Hindlimb muscle (tissue), 1 donor: ENCODE measurements at places on chromosomes 12 and 14.

GRCh38 chr12:65670775-65671174, 153.5 kb upstream of the HMGA2 start:
- DNase-seq = no peak

DNA sequence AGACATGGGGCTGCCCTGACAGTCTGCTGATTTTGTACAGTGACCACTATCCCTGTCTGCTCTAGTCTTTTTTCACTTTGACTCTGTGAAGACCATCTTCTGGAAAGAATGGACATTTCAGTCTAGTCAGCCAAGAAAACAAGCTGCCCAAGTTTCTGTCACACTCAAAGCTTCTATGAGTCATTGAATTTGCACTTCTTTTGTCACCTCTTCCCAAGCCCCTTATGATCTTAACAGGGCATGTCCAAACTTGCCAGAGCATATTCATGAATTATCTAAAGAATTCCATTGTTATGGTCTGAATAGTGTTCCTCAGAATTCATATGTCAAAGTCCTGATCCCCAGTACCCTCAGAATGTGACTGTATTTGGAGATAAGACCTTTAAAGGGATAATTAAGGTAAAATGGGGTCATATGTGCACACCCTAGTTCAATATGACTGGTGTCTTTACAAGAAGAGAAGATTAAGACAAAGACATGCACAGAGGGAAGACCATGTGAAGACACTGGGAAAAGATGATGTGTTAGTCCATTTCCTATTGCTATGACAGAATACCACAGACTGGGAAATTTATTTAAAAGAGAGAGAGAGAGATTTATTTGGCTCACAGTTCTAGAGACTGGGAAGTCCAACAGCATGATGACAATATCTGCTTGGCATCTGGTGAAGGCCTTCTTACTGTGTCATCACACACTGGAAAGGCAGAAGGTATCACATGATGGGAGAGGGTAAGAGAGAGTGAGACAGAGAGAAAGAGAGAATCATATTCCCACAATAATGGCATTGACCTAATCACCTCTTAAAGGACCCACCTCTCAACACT, 242.6 kb downstream of the BTG1 start:
- no peak for DNase-seq

GRCh38 chr12:129635021-129635685, 268.7 kb downstream of the TMEM132D start:
- no peak for DNase-seq

- no peak for DNase-seq
Measured at GRCh38 chr12:104816845-104817503, 141.1 kb downstream of the SLC41A2 start.

DNA sequence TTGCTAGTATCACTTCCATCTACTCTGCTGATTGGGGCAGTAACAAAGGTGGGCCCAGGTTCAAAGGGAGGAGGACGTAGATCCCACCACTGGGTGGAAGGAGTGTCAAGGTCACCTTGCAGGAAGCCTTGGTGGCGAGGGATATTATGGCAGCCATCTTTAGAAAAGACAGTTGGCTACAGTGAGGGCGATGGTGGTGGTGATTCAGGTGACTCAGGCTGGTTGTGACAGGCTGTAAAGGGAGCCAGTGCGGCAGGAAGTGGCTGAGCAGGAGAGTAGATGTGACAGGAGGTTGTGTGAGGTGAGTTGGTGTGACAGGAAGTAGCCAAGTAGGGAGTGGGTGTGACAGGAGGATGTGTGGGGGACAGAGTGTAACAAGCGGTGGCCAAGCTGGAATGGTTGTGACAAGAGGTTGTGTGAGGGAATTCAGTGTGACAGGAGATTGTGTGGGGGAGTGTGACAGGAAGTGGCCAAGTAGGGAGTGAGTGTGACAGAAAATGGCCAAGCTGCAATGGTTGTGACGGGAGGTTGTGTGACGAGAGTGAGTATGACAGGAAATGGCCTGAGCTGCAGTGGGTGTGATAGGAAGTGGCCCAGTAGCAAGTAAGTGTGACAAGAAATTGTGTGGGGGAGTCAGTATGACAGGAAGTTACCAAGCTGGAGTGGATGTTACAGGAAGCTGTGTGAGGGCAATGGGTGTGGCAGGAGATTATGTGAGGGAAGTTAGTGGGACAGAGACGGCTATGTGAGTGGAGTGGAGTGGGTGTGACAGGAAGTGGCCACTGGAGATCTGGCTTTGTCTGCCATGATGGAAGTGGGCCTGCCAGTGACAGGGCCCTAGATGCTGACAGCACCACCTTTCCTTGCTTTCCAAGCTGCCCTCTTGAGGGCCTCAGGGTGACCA, 136.5 kb upstream of the MYL2 start:
- DNase-seq = no peak

DNA sequence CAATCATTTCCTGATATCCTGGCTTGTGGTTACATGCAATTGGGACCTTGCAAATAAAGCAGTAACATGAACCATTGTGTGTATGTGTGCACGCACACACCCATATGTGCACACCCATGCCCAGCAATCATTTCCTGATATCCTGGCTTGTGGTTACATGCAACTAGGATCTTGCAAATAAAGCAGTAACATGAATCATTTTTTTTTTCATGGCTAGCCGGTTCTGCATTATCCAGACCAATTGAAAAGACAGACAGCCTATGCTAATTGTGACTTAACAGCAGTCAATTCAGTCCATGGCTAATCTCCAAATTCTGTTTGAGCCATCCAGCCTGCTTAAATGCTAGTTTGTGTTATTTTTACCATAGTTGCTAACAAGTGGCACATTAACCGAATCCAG, 134.3 kb downstream of the TTC7B start:
- no peak for DNase-seq

GRCh38 chr12:28088566-28089272, 101.5 kb upstream of the CCDC91 start:
- DNase-seq = no peak

DNA sequence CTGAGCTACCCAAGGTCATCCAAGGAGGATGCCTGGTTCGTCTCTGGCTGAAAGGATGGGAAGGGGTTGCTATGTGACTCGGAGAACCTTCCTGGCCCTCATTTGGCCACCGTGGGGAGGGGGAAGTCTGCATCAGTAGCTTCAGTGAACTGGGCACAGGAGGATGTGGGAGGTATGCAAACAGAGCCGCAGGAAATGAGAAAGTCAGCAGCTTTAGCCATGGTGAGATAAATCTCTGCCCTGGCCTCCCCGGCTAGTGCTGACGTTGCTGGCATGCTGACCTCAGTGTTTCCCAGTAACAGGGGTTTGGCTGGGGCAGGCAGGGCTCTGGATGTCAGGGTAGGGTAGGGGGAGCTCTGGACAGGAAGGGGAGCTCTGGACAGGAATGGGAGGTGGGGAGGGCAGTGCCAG, 2.3 kb upstream of the CEBPE start:
- peak; percentile 26 for DNase-seq

- no peak for DNase-seq
Measured at GRCh38 chr12:88334271-88334670, 192.2 kb downstream of the TMTC3 start.

GRCh38 chr12:49609875-49610154, 4.4 kb upstream of the FAM186B start:
- DNase-seq = no peak

DNA sequence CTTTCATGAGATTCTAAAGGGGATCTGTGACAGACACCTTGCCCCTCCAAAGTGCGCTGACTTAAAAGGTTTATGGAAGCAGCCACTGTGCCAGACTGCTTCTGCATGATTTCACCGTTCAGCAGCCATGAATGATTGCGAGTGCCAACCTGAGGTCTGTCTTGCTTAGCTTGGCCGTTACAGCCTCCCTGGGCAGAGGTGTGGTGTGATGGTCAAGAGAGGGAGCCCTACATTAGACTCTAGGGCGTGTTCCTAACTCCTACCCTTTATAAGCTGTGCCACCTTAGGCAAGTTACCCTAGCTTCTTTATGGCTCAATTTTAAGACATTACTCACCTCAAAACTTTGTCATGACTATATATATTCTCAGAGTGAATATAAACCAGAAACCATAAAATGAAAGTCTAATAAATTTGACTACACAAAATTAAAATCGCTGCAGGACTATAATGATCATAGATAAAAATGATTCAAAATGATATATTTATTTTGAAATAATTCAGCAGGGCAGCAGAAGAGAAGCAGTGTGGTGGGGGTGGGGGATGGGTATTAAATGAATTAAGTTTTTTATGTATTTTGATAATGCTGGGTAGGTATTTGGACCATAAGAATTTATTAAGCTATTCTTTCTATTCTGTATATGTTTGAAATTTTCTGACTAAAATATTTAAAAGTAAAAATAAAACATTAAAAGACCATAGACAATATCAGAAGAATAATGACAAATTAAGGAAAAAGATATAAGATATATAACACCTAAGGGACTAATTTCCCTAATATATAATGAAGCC, 47.7 kb upstream of the MBIP start:
- DNase-seq = no peak
